ENCODE measurements at places on chromosomes 6 and 20.
A peak's percentile ranks its signal among the peaks of the same experiment; 100 is the strongest.

DNA sequence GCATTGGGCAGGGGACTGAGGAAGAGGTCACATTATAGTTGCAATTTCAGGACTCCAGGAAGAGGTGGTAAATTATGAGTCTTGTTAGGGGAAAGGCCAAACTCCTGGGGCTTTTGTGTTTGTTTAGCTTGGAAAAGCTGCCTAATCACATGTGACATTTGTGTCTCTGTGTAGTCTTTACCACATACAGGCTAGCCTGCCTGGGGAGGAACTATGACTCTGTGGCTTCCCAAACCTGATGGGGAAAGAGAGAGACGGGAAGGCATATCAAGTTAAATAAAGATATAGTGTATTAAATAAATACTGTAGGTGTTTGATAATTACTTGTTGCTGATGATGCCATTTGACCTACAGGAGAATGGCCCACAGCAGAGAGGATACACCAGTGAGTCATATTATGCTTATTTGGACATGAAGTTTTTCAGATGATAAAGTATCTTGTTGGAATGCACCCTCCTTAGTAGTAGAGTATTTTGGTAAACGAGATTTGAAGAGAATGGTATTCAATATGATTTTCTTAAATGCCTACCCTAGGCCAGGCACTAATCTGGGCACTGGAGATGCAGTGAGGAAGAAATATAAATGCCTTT is 4.0 kb downstream of the BLTP3A start:
- DNase-seq: no peak

GRCh38 chr20:29878777-29879442 is 1378.6 kb upstream of the DEFB115 start:
- no peak for DNase-seq

GRCh38 chr6:50698546-50698945 is 14.8 kb upstream of the TFAP2D start:
- no peak for DNase-seq

GRCh38 chr6:10351791-10352190 is 63.1 kb downstream of the TFAP2A start:
- no peak for DNase-seq

GRCh38 chr6:147970970-147971369 is 371.7 kb upstream of the SASH1 start:
- no peak for DNase-seq

- DNase-seq: no peak
Observed at GRCh38 chr6:164243949-164244348, 829.4 kb downstream of the QKI start.

DNA sequence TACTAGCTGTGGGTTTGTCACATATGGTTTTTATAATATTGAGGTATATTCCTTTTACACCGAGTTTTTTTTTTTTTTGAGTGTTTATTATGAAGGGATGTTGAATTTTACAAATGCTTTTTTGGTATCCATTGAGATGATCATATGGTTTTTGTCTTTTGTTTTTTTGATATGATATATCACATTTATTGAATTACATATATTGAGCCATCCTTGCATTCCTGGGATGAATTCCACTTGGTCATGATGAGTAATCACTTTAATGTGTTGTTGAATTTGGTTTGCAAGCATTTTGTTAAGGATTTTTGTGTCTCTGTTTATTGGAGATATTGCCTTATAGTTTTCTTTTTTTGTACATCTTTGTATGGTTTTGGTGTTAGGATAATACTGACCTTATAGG is 3.3 kb upstream of the ZNF337 start:
- no peak for DNase-seq

DNA sequence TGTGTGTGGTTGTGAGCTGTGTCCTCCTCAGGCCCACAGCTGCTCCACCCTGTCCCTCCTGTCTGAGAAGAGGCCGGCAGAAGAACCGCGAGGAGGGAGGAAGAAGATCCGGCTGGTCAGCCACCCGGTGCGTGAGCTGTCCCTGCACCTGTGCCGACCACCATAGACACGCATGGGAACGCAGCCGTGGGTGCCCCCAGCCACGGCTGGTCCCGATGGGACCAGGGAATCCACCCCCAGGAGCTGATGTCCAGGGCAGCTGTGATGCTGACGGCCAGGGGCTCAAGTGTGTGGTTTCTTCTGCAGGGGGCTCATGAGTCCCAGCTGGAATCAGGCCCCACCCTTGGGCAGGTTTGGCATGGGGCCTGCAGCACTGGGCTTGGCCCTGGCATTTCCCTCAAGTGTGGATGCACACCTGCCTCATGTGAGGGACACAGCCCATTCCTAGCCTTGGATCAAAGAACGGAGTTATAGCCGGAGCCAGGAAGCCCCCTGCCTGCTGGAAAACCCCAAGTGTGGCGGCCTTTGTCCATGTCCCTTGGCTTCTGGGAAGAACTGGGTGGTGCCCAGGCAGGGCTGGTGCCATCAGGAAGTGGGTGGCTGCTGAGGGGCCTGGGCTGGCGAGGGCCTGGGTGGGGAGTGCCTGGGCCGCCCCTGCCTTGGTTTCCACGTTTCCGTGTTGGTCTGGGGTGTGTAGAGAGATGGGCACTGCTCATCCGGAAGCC is 4.6 kb upstream of the TNFRSF6B start:
- peak; percentile 7 for DNase-seq

DNA sequence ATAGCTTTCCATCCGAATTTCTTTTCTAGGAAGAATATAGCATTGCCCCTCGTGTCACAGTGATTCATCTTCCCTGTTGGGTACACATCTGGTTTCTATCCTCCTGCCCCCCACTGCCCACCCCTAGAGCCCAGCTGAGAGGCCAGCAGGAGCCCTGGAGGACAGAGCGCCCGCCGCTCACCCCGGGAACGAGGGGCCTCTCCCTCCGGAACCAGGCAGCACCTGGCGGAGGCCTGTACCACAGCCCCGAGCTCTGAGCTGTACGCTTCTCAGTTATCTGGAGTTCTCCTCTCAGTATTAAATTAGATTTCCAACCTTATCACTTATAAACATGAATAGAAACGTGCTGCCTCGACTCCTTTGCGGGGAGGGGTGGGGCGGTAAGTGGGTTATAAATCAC is 6.0 kb downstream of the ANKRD60 start:
- no peak for DNase-seq

GRCh38 chr20:61178551-61179071 is 73.5 kb upstream of the CDH4 start:
- DNase-seq: no peak

DNA sequence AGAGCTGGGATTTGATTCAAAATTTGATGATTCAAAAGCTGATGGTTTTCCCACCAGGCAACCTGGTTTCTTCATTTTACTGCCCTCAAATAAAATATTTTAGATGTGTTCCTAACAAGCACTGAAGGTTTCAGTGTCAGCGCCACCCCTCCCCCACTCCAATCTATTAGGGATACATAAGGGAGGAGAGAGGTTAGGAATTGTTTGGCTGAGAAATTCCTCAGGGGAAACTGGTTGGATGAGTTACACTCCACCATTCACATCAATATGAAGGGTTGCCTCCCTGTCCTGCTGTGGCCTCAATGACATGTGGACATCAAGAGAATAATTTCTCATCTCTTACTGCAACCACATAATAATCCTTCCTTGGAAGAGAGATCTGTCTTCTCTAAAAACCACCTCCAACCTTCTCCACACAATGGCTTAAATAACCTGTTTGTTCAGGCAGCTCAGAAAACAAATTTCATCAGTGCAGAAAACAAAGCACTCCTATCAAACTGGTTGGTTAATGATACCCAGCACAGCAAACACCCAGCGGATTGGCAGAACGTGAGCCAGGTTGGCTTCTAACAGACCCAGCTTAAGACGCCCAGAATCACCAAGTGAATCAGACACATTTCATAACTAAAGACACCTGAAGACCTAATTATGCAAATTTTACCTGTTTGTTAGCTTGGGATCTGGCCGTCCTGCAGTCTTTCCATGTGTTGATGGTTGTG is 136.0 kb upstream of the SGK1 start:
- peak; percentile 46 for DNase-seq

GRCh38 chr6:142200846-142201628 is 54.0 kb downstream of the VTA1 start:
- no peak for DNase-seq

- DNase-seq: no peak
Observed at GRCh38 chr20:44835661-44836221, 25.4 kb upstream of the RIMS4 start.

DNA sequence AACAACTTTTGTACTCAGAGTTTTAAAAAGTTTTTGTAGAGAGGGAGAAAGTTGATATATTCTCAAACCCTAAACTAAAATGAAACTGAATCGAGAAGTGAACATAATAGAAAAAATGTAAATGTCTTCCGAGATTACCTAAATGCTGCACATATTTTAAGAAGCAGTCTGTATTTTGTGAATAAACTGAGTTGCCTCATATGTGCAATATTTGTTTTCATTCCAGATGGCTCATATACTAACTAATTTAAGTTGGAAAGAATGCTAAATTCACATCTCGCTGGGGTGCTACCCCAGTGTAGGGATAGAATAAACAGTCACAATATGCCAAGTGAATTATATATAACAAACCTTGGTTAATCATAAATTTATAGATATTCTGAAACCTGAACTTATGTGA is 285.9 kb upstream of the THEMIS start:
- no peak for DNase-seq

GRCh38 chr20:32819992-32820697 is 391 bp downstream of the MAPRE1 start:
- DNase-seq: peak; percentile 98

DNA sequence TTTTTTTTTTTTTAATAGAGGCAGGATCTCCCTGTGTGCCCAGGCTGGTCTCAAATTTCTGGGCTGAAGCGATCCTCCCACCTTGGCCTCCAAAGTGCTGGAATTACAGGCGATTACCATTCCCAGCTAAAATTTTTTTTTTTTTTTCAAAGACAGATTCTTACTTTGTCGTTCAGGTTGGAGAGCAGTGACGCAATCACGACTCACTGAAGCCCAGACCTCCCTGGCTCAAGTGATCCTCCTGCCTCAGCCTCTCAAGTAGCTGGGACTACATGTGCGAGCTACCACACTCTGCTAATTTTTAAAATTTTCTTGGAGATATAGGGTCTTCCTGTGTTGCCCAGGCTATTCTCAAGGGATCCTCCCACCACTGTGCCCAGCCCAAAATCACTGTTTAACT is 58.0 kb upstream of the MYO6 start:
- DNase-seq: no peak

DNA sequence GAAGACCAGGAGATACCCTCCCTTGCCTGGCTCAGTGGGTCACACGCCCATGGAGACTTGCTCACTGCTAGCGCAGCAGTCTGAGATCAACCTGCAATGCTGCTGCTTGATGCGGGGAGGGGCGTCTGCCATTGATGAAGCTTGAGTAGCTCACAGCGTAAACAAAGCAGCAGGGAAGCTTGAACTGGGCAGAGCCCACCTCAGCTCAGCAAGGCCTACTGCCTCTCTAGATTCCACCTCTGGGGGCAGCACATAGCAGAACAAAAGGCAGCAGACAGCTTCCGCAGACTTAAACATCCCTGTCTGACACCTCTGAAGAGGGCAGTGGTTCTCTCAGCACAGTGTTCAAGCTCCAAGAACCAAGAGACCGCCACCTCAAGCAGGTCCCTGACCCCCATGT is 271.3 kb downstream of the ESR1 start:
- no peak for DNase-seq

DNA sequence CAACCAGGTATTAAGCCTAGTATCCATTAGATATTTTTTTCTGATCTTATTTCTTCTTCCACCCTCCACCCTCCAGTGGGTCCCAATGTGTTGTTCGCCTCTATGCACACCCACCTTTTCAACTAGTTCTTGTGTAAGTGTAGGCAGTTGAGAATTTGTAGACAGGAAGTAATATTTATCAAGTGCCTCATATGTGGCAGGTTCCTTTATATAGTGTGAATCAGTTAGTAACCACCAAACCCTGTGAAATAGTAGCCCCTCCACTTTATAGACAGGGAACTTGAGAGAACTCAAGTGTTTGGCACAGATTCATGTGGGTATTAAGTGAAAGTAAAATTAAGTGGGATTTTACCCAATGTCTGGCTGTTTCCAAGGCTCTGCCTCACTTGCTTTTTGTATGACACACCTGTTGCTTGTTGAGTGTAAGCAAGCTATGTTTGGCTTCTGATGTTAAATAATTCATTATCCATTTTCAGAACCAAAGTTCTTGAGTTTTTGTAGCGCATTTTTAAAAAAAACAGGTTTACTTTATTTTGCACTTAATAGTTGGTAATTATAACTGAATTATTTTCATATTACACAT is 24.8 kb downstream of the AFDN start:
- no peak for DNase-seq

- DNase-seq: no peak
Observed at GRCh38 chr6:169216830-169217229, 36.8 kb downstream of the THBS2 start.

GRCh38 chr20:38156888-38157634 is 8.0 kb downstream of the TGM2 start:
- no peak for DNase-seq

DNA sequence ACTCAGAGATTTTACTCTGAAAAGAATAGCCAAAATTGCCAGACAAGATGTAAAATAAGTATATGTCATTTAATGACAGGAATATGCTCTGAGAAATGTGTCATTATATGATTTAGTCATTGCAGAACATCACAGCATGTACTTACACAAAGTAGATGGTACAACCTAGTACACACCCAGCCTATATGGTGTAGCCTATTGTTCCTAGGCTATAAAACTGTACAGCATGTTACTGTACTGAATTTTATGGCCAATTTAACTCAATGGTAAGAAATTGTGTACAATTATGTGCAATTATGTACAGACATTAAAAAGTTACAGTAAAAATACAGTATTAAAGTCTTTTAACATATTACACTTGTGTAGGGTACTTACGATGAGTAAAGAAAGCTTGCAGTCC is 311.9 kb upstream of the EPHA7 start:
- no peak for DNase-seq

GRCh38 chr6:143811501-143812157 is 31.5 kb upstream of the LTV1 start:
- DNase-seq: no peak

- no peak for DNase-seq
Observed at GRCh38 chr6:14732844-14733757, 512.8 kb upstream of the JARID2 start.

DNA sequence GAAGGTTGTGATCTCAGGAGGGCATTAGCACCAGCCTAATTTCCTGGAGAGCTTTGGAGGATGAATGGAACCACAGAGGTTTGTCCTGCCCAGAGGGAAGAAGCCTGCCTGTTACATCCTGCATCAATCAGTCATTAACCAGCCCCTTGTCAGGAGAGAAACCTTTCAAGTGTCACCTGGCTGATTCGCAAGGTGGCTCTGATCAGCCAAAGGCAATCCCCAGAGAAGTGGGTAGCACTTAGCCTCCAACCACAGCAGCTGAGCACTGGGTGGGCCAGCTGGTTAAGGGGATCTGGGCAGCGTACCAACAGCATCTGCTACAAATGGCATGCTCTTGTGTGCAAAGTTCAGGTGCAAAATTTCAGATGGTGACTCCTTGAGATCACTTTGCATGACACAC is 26.9 kb downstream of the ANKEF1 start:
- peak; percentile 54 for DNase-seq

- no peak for DNase-seq
Observed at GRCh38 chr20:63854069-63854765, 7.1 kb upstream of the ABHD16B start.

- DNase-seq: no peak
Observed at GRCh38 chr6:82076916-82077315, 170.6 kb downstream of the IBTK start.

All from glutamatergic neuron (in vitro differentiated cells).